NCI-H1417 treated with DMSO at 0.1 percent for 48 hours (cell line): ENCODE measurements at places on chromosomes 5 and 9.

DNA sequence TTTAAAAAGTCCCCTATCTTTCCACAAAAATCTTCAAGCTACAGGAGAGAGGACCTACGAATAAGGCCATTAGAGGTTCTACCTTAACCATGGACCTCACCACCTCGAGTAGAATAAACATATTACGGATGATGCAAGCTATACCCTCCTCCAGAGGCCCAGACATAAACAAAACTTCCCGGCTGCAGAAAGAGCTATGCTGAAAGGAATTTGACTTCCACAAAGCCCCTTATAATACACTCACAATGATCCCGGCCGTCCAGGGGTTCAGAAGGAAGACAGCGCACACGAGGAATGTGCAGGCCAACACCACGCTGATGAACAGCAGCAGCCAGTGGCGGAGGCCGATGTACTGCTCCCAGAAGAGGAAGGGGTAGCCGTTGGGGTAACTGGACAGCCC is 59.0 kb downstream of the PTCH1 start:
- DNase-seq: no peak

DNA sequence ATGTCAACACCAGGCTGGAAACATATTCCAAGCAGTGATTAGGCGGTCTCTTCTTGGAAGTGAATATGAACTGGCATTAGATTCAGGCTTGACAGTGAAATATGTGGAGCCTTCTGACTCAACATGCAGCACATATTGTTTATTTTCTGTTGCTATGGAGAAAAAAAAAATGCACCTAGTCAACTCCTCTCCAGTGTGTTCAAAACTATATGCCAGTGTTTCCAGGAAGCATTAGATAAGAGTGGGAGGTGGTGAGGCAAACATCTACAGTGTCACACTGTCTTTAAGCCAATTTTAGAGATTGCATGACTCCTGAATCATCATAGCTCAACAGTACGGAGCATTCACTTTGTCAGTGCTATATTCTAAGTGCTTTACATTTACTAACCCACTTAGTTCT is 117.9 kb downstream of the HCN1 start:
- no peak for DNase-seq

DNA sequence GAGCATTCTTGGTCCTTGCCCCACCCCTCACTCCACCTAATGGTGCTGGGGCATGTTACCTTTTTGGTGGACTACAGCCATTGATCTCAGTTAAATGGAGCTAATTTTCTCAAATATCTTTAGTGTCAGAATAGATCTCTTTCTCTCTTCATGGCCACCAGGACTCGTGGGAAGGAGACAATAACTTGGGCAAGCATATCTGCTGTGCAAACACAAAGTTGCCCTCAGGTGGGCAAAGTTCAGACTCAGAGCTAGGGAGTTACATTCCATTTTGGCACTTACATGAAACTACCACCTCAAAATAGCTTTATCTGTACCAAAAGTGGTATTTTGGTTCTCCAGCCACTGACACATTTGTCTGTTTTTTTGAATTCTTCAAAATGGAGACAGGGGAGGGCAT is 671.9 kb upstream of the KLF4 start:
- DNase-seq: no peak

- DNase-seq: no peak
Measured at GRCh38 chr5:92962752-92963151, 618.3 kb downstream of the NR2F1-AS1 start.

GRCh38 chr9:87880116-87880515 is 2.6 kb upstream of the SPATA31E1 start:
- DNase-seq: no peak

DNA sequence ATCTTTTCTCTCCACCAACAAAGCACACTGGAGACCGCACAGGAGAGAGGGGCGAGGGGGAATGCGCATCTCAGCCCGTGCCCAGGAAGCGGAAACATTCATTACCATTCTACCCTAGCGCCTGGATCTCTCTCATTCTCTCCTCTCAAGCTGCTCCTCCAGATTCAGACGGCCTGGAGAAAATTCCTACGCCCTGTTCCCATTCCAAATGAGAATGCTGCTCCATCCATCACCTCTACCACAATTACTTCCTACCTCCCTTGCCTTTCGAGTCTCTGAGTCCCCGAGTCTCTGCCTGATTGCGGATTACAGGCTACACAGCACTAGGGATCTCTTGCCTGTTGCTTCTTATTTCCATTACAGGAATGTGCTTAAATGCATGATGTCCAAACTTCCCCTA is 6.7 kb downstream of the DDX31 start:
- DNase-seq: no peak

GRCh38 chr5:11426442-11426841 is 477.8 kb downstream of the CTNND2 start:
- DNase-seq: no peak

GRCh38 chr9:90801241-90801972 is at the start of gene SYK:
Gene SYK (plus strand): TSS chr9:90801819. CDS start chr9:90843899, 42,080 bp downstream.
- DNase-seq: no peak

DNA sequence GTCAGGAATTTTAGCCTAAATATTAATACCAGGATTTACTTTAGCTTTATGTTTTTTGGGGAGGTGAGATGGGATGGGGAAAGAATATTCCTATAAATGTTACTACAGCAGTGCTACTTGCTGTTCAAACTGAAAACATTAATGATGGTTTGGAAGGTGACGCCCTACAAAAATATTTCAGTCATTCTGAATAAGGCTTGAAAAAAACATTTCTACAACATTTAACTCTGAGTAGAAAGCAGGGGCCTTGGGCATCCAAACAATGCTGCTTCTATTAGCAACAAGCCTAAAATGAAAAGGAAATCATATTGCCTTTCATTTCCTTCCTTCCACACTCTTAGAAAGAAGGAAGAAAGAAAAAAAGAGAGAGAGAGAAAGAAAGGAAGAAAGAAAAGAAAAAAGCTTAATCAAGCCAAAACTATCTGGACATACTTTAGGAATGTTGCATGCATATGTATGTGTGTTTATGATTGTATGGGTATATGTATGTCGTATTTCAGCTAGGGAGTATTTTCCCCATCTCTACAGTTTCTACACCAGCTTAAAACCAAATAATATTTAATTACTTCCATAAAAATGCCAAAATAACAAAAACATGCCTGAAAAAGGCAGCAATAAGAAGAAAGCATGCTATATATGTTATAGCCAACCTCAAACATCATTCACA is 16.3 kb upstream of the DAB2 start:
- DNase-seq: no peak

DNA sequence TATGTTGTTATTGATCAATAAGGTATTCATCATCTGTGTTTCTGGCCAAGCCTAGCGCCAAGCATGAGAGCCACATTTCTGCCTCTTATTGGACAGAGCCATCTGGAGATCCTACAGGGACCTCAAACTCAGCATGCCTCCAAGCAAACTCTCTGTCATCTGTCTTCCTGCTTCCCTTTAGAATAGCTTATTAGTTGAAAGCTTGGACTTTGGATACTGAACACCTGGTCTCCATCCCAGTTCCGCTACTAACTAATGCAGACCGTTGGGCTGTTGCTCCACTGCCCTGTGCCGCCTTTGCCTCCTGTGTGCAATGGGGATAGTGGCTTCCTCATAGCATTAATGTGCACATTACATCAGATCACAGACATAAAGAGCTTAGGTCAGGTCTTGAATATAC is 65.5 kb downstream of the MAP1B start:
- no peak for DNase-seq

- no peak for DNase-seq
Measured at GRCh38 chr9:90810691-90811090, 9.1 kb downstream of the SYK start.

DNA sequence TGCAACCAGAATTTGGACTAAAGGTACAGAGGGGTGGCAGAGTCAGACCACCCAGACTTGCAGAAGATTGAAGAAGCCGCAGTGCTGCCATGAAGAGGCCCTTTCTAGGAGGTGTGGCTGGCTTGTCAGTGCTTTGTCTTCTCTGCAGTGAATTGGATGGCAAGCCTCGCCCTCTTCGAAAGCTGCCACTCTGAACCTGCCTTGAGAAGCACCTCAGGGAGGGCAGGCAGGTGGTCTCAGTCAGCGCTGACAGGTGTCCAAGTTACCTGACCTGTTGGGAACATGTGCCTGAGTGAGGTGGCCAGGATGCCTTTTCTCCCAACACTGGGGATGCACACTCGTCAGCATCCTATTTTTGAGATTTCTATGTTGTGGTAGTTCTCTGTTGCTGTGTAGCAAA is 6.2 kb downstream of the TENT4A start:
- DNase-seq: no peak

- no peak for DNase-seq
Measured at GRCh38 chr5:61344187-61344944, 12.3 kb downstream of the ZSWIM6 start.

- DNase-seq: no peak
Measured at GRCh38 chr9:15058236-15058635, 148.0 kb upstream of the FREM1 start.

- no peak for DNase-seq
Measured at GRCh38 chr9:117093891-117094844, 320.7 kb downstream of the ASTN2 start.

DNA sequence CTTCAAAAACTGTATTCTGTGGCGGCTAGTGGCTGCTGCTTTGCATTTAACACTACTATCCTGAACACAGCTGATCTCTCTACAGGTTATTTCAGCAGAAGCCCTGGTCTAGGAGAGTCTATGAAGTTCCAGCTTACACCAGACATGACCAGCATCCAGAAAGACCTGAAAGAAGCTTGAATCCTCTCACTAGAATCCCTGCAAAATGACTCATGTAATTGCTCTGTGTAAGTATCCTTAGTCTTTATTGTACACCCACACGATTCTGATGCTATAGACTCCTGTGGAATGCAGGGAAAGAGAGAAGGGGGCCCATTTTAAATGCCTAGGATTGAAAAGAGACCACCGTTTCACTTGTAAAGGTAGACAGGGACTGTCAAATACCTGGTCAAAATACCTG is 859 bp upstream of the GRIA1 start:
- DNase-seq: no peak

- peak; percentile 2 for DNase-seq
Measured at GRCh38 chr5:137629646-137630045, 106.2 kb downstream of the KLHL3 start.

DNA sequence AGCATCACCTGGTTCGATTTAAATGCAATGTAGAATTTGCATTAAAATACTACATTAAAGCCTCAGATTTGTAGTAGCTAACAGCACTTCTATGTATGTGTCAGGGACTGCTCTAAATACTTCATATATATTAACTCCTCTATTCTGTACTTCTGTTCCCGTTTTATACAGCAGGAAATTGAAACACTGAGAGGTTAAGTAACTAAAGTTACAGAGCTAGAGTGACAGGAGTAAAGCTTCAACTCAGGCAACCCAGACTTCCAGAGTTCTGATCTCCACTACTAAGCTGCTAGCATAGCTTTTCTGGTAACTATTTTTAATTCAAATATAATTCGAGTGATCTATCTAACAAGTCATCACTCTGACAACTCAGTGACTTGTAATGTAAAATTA is 619 bp upstream of the APC start:
- DNase-seq: no peak

DNA sequence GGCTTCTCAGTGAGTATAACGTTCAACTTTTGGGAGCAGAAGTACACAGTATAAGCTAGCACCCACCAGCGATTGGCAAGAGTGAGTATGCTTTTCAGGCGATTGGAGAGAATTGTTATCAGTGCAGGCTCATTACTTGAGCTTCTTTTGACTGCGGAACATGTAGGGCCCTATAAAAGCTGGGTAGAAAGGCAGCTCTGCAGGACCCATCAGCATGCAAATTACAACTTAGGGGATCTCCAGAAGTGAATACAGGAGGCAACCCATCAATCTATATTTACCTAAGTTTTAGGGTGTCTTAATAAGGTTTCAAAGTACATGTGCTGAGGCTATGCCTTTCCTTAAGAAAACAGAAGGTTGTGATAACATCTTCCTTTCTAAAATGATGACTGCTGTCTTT is 225.0 kb downstream of the MLLT3 start:
- DNase-seq: no peak

- DNase-seq: no peak
Measured at GRCh38 chr5:112084149-112084548, 327.2 kb upstream of the NREP start.

- DNase-seq: no peak
Measured at GRCh38 chr9:112338561-112338960, 5.1 kb upstream of the PTBP3 start.

DNA sequence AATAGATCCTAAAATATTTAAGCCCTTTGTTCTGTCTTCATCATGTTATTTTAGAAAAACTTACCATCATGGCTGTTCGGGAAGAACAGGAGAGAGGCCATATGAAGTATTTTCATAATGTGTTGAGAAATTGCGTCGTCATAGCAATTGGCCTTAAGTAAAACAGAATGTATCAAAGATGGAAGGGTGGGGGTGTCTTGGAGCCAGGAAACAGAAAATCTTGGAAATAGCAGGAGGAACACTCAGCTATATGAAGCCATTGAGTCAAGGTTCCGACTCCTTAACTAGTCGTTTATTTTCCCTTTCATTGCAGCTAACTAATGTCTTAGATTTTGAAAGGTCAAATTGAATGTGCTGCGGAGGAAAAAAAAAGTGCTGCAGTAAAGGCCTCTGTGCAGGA is 1.3 kb downstream of the SPTAN1 start:
- no peak for DNase-seq

GRCh38 chr5:142720641-142721271 is 34.9 kb upstream of the FGF1 start:
- DNase-seq: peak; percentile 51

GRCh38 chr5:14155075-14155474 is 11.9 kb downstream of the TRIO start:
- DNase-seq: no peak

DNA sequence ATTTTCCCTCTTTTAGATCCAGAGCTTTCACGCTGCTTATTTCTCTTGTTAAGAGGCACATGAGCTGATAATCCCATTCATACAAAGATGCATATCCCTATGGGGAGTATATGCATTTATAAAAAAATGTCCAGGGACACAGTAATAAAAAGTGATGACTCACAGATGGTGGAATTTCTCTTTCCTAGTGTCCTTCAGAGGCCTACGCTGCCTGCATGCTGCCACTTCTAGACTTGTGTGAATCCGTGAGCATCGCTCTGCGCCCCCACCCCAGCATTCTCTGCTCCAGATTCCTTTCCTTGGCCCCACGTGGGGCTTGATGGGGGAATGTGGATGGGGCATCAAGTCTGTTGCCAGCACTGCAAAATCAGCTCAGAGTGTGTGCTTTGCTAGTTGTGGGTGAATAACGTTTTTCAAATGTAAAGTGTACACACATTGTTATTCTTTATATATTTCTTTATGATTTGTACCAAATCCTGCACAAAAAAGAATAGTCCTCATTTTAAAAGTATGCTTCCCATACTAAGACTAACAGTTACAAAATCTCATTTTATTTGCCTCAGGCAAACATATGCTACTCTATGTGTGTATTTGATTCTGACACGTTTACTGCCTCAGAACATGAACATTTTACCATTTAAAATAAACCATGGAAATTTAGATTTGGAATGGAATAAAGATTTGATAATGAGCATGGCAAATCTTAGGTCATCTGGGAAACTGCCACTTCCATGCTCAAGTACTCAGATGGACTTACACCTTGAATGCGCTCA is 22.4 kb upstream of the RASGRF2 start:
- no peak for DNase-seq

DNA sequence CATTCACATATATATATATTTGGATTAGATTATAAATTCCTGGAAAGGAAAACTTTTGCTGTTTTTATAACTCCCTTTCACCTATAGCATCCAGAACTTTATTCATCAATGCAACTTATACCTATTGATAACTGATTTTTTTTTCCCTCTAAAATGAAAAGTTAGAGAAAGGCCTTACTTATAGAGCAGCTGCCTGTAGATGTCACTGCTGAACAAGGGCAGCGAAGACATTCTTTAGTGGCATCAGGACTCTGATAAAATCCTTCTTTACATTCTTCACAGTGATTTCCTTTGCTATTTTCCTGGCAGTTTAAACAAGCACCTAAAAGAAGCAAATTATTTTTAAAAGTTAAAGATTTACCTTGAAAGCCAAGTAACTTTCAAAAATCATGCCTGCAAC is 32.3 kb upstream of the CDK5RAP2 start:
- DNase-seq: no peak
